ENCODE measurements at places on chromosomes 13 and 19. TPM values are rescaled to one million over a fixed set of nuclear protein-coding genes. Genes with fewer than 3 reads are reported as not detected.

- peaks cover 34% of the 10 kb centered on the region for H3K4me1 ChIP-seq
- peaks cover 42% of the 10 kb centered on the region for H3K36me3 ChIP-seq
- H3K4me3 ChIP-seq: peak overlapping the region; percentile 99
- H3K27me3 ChIP-seq: no peaks in the 10 kb centered on the region
- peak; percentile 17 for DNase-seq
These were observed 512 bp upstream of the ZNF93 start for GRCh38 chr19:19900139-19900728.

The LILRB4 gene
- total RNA-seq: not detected

- peak overlapping the region; percentile 70 for H3K27ac ChIP-seq
- H3K27me3 ChIP-seq: no peaks in the 10 kb centered on the region
- H3K36me3 ChIP-seq: peaks cover 13% of the 10 kb centered on the region
- peak overlapping the region; percentile 69 for H3K4me3 ChIP-seq
- peak; percentile 85 for DNase-seq
- peaks cover 24% of the 10 kb centered on the region for H3K4me1 ChIP-seq
These were observed 6.1 kb downstream of the IL4I1 start for GRCh38 chr19:49890349-49891311.

The MED16 gene
- 52.6 TPM for total RNA-seq

The F10 gene
- not detected for total RNA-seq

DNA sequence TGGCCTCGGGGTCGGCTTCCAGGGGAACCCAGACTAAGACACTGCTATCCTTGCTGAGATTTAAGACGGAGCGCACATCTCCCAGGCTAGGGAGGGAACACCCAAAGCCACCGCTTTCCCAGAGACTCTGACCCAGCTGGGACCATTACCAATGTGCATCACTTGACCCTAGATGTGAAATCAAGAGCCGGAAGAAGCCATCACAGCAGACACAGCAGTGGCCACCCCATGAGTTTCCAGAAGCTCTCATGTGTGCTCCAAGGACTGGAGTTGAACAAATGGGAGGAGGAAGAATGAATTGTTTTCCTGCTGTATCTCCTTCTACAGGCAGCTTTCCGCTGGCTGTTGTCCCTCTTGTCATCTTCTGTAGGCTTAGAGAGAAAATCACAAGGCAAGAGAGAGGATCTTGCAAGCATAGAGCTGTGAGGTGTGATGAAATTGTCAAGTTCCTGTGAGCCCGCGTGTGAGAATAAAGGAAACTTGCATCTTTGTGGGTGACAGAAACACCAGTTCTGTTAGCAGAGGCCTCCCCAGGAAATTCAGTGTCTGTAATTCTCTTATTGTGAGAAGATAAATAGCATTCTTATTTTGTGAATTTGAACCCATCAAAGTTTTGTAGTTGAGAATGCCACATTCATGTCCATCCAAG, 711.8 kb downstream of the UQCRFS1 start:
- no peaks in the 10 kb centered on the region for H3K36me3 ChIP-seq
- no peaks in the 10 kb centered on the region for H3K27me3 ChIP-seq
- no peak overlapping the region for H3K4me3 ChIP-seq
- no peak overlapping the region for H3K27ac ChIP-seq
- DNase-seq: no peak
- H3K4me1 ChIP-seq: peaks cover 15% of the 10 kb centered on the region

DNA sequence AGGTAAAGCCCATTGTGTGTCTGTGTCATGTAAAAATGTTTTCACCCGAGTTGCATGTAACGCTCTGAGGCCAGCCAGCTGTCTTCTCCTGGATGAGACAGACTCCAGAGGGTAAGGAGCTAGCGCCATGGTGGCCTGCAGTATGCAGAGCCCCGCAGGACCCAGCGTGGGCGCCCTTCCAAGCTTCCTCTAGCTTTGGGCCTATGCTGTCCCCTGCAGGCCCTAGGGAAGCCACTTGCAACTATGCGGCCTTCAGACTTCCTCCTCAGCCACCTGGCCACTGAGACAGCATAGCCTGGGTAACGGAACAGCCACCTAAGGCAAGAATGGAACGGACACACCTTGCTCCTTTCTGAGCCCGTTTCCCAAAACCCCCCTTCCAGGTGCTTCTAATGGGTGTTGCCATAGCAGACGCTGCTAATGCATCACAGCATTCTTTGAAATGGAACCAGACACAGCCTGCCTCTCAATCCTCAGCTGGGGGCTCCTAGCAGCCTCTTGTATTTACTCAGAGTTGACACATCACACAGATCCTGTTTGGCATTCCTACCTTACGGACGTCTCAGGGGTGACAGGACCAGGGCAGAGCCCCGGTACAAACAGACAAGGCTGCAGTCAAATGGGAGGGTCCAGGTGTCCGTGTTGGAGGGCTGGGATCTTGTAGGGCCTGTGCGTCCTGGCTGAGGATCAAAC, 6.2 kb downstream of the FAM32A start:
- H3K4me1 ChIP-seq: peaks cover 14% of the 10 kb centered on the region
- H3K27ac ChIP-seq: no peak overlapping the region
- DNase-seq: no peak
- no peaks in the 10 kb centered on the region for H3K27me3 ChIP-seq

DNA sequence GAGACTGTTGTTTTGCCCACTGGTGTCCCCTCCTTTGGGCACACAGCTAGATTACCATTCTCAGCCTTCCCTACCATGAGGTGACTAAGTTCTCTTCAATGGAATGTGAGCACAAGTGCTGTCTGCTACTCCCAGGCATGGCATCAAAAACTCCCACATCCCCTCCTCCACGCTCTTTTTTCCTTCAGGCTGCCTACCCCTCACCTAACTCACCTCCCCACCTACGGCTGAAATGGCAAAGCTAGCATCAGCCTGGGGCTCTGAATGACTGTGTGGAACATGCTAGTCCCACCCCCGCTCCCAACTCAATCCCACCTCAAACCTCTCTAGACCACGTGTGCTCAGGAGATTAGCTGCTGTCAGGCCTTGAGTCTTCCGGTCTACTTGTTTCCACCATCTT, 512.2 kb downstream of the DIAPH3 start:
- H3K36me3 ChIP-seq: no peaks in the 10 kb centered on the region
- no peaks in the 10 kb centered on the region for H3K4me1 ChIP-seq

GRCh38 chr19:41226053-41226873, 7.2 kb downstream of the AXL start:
- H3K27me3 ChIP-seq: peaks cover 6% of the 10 kb centered on the region
- peak overlapping the region; percentile 74 for H3K4me3 ChIP-seq
- peak; percentile 70 for DNase-seq
- no peaks in the 10 kb centered on the region for H3K36me3 ChIP-seq

The LILRA5 gene
- total RNA-seq: not detected

Data from activated CD4-positive, alpha-beta T cell treated with anti-CD3 and anti-CD28 coated beads for 36 hours (primary cell).